Stimulated activated CD8-positive, alpha-beta memory T cell treated with anti-CD3 and anti-CD28 coated beads, Interleukin-4, amount 100 ng/mL, for 4 hours (primary cell): ENCODE measurements at places on chromosomes 6 and 20.

- DNase-seq: no peak
Observed at GRCh38 chr6:30424549-30424948, 64.8 kb upstream of the HLA-E start.

- no peak for DNase-seq
Observed at GRCh38 chr6:28907394-28907793, 16.4 kb downstream of the TRIM27 start.

DNA sequence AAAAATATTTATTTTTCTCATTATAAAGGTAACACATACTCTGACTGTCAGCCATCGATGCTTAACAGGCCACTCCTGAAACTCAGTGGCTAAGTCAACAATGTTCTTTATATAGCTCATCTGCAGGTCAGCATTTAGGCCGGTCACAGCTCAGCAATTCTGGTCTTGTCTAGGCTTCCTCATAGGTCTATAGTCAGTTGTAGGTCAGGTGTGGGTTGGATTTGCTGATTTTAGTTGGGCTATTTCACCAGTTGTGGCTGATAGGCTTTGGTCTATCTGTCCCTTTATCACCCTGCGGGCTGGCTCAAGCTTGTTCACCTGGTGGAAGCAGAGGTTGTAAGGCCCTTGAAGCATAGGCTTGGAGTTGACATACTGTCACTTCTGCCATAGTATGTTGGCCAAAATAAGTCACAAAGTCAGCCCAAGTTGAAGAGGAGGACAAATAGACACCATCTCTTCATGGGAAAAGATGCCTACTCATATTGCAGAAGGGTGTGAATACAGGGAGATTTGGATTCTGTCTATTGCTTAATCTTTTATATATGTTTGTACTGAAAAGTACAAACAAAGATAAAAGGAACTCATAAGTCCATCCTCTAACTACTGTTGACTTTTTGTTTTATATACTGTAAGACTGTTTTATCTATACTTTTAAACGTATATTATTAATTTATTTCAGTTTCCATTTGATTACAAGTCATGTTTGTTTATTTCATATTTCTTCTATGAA, 75.0 kb downstream of the BCKDHB start:
- DNase-seq: no peak

- DNase-seq: no peak
Observed at GRCh38 chr20:37430778-37431460, 85.0 kb downstream of the SRC start.

GRCh38 chr6:158445426-158446085, 114.3 kb upstream of the TMEM181 start:
- no peak for DNase-seq

GRCh38 chr20:38133680-38134426, 31.2 kb downstream of the TGM2 start:
- DNase-seq: no peak

DNA sequence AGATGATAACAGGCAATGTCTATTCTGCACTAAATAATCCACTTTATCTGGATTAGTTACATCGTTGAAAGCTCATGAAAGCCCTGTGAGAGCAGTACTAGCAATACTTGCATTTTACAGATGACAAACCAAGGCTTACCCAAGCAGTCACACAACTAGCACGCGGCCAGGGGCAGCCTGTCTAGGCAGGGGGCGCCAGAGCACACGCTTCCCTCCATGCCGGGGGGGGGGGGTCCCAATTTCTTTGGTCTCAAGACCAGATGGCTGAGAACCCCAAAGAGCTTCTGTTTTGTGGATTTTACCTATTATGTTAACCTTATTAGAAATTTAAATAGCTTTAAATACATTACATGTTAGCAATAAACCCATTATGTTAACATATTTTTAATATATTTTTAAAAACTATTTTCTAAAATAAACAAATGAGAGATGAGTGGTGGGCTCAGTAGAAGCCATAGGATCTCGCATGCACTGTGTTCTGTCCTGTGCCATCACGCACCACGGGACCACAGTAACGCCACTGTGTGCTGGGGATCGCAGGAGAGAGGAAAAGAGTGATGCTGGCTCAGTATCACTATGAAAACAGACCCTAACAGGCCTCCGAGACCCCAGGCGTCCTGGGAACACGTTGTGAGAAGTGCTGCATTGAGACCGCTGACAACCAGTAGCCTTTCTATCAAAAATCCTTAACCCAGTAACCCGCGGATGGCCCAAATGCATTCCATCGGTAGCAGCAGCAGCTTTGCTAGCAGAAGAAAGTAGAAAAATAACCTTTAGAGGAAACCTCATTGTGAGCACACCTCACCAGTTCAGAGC, 5.3 kb upstream of the PRR18 start:
- DNase-seq: no peak

DNA sequence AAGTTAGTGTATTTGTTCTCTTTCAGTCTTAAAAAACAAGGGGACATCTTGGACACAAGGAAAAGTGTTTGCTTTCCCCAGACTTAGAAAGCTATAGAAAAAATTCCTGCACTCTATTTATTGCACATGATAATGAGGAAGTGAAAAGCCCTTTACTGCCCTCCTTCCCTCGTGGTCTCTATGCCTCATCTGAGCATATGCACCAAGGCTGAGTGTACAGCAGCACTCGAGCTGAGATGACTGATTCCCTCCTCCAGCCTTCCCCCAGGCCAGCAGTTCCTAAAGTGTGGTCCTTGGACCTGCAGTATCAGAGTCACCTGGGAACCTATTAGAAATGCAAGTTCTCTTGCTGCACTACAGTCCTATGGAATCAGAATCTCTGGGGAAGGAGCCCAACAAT, 14.3 kb upstream of the LAMP5 start:
- DNase-seq: no peak

- no peak for DNase-seq
Observed at GRCh38 chr20:11544029-11544678, 373.5 kb upstream of the BTBD3 start.

DNA sequence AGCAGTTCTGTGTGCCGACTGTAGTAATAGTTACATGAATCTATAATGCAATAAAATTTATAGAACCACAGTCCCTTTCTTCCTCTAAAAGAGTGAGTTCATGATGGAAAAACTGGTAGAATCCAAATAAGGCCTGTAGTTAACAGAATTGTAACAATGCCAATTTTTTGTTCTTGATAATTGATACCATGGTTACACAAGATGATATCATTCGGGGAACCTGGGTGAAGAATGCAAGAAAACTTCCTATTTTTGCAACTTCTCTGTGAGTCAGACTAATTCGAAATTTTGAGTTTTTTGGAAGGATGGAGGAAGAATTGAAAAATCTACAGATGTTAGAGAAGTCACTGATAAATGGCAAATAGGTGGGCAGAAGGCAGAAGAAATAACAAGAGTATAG, 381.8 kb downstream of the CDKAL1 start:
- DNase-seq: no peak

DNA sequence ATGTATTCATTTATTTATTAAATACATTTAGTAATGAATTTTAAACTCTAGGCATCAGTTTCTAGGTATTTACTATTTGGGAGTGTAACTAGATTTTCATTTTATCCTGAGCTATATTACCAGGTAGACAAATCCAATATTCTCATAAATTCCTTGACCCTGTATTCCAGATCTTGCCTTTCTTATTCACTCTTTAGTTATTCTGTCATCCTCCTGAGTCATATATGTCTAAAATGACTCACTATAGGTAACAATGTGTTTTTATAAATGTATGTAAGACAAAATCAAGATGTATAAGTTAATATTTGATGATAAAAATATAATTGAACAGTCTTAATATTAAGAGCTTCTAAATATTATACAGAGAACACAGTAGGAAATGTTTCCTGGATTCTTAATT, 642.1 kb upstream of the NRSN1 start:
- DNase-seq: no peak

DNA sequence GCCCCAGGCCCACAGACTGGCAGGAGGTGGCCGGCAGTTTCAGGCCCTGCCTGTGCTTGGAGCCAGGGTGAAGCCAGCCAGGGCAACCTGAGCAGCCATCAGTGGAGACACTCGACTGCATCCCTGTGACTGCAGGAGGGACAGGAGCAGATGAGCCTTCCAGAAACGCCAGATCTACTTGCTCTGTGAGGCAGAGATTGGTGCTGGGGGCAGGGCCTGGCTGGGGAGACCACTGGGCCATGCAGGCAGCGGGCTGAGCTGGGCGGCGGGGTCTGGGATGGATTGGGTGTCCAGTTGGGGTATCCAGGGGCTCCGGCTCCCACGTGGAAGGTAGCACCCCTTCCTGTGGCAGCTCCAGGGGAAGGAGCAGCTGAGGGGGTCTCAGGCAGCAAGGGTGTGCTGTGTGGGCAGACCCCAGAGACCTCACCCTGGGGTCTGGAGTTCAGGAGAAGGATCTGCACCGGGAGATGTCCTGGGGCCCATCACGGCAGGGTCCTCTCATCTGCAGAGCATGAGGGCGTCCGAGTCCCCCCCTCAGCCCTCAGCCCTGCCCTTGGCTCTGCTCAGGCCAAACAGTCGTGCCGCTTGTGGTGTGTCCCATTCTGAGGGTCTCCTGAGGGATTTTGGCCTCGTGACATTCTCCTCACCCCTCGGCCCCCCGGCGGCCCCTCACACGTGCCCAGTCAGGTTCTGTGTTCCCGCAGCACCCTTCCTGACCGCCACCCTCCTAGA, 334.9 kb downstream of the TAF4 start:
- no peak for DNase-seq

DNA sequence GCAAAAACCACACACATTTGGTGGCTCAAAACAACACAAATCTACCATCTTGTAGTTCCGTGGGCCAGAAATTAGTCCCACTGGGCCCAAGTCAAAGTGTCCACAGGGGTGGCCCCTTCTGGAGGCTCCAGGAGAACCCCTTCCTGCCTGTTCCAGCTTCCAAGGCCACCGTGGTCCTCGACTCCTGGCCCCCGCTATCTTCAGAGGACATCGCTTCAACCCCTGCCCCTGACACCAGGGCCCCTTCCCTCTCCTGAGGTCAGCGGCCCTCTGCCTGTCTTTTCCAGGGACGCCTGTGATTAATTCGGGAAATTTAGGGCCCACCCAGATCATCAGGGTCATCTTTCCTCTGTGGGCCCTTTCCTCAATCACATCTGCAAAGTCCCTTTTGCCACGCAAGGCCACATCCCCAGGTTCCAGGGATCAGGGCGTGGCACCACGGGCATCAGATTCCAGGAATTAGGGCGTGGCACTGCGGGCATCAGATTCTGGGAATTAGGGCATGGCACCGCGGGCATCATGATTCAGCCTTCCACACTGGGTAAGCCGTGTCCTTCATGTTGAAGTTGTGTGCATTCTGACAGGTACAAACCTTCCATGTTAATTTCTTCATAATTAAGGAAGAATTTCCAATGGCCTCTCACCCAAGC, 59.9 kb upstream of the SMOC2 start:
- DNase-seq: no peak

GRCh38 chr20:19519466-19519865, 238.6 kb upstream of the RIN2 start:
- no peak for DNase-seq

DNA sequence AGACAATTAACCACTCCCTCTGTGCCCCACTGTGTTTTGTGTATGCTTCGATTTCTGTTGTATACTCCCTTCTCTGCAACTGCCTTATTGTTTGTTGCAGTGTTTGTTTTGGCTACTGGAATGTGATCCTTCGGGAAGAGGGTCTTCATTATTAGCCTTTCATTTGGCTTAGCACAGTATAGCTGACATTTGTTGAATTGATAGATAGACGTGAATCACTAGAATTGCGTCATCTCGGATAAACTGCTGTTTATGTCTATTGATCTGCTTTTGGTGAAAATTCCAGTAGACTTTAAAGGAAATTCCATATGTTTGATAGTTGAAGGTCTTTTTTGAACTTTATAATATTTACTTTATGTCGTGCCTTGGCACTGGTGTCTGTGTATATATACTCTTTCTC, 189.9 kb upstream of the EYA4 start:
- DNase-seq: no peak

DNA sequence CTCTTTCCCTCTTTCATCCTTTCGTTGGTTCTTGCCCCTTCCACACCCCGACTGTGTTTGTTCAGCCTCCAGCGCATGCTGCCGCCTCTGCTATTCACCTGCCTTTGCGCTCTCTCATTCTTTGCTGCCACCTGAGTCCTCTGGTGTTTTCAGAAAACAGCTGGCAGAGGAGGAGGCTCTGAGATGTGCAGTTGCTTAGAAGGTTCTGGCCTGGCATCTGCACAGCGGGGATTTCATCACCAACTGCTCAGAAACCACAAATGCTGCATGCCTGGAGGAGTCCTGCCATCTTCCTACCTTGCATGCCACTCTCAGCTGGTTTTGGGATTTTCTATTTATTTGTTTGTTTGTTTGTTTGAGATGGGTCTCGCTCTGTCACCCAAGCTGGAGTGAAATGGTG, 39.2 kb upstream of the CLDN20 start:
- DNase-seq: no peak

- DNase-seq: no peak
Observed at GRCh38 chr6:129615496-129615895, 94.5 kb downstream of the ARHGAP18 start.

DNA sequence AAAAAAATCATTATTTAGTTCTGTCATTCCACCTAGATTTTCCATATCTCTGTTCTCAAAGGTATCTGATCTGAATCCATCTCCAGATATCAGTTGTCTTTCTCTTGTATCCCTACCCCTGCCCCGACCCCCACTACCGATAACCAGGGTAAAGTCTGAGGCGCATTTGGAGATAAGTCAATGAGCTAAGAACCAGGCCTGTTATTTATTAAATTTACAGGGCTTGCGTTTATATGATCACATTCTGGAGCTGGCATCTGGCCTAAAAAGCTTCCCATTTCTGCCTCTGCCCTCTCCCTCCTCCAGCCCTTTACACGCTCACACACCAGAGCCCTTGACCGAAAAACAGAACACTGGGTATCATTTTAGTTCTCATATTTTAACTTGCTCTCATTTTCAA, 144.7 kb downstream of the ALDH8A1 start:
- DNase-seq: no peak

- no peak for DNase-seq
Observed at GRCh38 chr6:6494677-6495076, 93.8 kb upstream of the LY86 start.

DNA sequence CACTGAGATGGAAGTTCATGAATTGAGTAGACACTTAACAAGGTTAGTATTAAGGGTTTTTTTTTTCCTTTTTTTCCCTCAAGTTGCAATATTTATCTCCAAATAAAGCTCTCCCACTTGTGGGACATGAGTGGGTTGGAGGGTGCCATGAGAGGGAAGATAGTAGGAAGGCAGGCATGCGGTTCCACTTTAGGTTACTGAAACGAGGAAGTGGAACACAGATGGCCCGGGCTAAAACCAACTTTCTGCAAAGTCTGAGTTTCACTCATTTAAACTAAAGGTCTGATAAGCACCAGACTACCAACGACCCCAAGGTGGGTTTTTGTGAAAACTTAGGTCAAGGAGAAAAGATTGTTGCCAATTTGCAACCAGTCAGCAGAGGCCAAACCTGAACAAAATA, 42.2 kb downstream of the TBC1D7 start:
- no peak for DNase-seq

GRCh38 chr6:142786476-142786875, 158.5 kb downstream of the HIVEP2 start:
- DNase-seq: no peak

DNA sequence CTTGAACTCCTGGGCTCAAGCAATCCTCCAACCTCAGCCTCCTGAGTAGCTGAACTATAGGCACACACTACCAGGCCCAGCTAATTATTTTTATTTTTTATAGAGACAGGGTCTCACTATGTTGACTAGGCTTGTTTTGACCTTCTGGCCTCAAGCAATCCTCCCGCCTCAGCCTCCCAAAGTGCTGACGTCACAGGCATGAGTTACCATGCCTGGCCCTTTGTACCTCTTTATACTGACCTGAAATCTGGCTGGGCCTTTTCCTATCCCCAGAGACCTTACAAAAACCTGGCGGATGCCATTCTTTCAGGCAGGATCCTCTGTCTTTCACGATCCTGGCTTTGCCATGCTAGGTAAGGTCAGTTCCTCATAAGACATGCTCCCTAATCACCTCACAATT, 11.5 kb downstream of the WFDC3 start:
- DNase-seq: no peak
